Fibroblast of skin of left quadriceps (primary cell): ENCODE measurements at places on chromosomes 13 and 19.

DNA sequence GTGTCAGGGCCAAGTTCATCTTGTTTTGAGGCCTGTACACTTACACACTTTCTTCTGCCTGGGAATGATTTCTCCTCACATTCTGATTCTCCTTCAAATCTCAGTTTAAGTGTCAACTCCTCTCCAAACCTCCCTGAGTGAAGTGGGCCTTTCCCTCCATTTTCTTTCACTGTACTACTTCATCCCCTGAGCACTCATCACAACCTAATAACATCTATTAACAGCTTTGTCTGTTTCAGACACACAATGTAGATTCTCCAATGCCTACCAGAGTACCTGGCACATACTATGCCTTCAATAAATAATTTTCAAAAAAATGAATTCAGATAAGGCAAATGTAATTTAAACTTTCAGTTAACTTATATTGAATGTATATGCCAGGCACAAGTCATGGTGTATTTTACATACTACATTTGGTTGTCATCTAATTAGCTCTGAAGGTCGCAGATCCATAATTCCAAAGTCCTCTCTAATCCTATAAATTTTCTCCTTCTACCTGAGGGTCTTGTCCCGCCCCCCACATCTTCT, 357 bp upstream of the COG6 start:
- DNase-seq, result no peak

DNA sequence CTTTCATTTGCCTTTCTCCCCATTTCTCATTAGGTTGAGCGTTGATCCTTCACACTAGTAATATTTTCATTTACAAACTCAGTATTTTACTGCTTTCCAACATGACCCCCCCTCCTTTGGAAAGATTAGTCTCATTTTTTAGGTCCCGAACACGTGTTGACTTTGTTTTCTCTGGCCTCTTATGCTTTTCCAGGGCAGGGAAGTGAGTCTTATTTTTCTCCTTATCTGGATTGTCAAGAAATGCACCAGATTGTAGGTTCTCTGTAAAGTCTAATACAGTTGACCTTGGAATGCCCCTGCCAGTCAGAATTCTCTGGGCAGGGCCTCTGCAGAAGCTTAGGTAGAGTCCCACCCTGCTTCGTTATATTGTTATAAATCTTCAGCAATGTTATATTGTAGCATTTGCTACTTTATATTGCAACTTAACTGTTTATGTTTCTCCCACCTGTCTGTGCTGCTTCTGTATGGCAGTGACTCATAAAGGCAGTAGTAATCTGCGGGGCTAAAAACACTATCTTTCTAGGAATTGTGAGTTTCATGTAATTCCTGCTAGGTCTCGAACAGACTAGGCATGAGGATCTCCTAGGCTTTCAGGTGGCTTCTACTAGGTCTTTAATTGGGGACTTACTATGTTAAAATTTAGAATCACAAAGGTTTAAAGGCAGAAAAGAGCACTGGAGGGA, 2.0 kb downstream of the TDRD3 start:
- DNase-seq, result no peak

DNA sequence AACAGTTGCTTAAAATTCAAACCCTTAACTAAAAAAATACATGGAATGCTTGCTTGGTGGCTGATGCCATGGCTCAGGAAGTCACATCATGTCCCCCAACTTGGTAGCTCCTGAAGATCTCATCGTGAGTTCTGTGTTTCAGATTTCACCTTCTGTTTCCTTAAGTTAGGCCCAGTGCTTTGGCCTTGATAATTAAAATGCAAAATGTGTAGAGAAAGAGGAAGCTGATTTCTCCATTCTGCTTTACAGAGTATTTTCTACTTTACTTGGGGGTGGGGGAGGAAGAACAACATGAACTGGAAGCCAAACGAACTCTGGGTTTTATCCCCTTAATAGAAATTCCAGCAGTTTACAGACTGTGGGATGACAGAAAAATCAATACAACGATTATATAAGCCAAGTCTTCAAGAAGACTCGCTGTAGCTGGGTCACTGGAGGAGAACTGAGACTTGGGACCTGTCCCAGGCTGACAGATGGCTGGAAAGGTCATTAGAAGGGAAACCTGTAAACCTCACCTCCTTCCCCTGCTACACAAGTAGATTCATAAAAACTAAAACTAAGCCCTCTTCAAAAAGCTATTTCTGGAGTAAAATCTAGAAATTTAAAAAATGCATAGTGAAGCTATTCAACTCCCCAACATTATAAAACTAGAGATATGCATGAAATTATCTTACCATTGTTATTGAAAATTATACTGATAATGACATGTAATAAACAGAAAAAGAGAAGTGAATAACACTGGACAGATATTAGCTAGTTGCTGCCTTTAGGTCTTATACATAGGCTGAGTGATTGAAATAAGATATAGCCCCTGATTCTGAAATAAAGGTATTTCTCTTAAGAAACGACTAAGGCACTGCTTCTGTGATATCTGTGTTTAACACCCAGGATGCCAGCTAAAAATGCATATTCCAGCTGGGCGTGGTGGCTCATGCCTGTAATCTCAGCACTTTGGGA, 22.1 kb upstream of the GGACT start:
- no peak for DNase-seq

GRCh38 chr19:39037194-39037593, 4.8 kb upstream of the FBXO27 start:
- DNase-seq, result no peak

GRCh38 chr19:41621226-41621625, 5.6 kb downstream of the CEACAM4 start:
- no peak for DNase-seq

DNA sequence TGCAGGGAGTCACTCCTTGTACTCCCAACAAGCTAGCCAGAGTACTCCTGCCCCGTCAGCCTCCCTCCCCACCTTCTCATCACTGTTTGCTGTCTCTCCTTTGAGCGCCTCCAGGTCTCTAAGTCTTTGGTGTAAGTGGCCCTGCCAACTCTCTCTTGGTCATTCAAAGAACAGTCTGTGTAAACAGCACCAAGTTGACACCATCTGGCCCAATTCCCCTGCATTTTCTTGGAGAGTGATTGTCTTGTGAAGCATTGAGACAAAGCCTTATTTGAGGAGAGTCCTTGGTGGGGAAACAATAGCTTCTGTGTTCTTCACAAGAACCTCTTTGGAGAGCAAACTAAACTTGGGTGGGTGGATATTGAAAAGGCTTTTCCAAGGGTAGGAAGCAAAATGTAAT, 114.6 kb upstream of the RNF113B start:
- no peak for DNase-seq

GRCh38 chr19:15456871-15457700, 7.3 kb downstream of the RASAL3 start:
- DNase-seq, result no peak

- DNase-seq, result no peak
These were observed 1.5 kb upstream of the WDR18 start for GRCh38 chr19:982567-983170.

DNA sequence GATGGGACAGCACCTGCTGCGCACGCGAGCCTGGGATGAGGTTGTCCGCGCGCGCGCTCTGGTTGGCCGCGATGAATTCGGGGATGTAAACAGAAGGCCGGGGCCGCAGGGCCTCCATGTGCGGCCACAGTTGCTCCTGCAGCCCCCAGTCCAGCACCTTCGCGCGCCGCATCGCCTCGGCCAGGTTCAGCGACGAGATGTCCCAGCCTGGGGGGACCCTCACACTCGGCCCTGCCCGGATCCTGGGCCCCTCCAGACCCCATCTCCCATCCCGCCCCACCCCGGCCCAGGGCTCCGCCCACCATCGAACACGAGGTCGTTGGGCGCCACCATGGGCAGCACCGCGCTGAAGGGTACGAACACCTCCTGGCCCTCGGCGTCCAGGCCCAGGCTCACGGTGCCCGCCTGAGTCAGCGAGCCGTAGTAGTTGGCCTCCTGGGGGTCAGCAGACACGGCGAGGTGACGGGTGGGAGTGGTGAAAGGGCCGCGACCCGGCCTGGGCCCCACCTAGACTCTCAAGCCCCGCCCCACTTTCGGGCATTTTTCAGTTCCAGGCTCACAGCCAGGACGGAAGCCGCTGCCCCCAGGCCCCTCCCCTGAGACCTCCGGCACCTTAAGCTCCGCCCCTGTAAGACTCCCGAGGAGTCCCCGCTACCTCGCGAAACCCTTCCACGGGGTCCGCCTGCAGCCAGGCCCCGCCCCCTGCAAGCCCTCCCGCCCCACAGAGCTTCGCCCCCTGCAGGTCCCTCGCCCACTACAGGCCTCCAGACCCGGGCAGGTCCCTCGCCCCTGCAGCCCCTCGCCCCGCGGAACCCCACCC, 1.1 kb downstream of the ISYNA1 start:
- DNase-seq, result peak; percentile 65

GRCh38 chr19:29040951-29041350, 172.0 kb downstream of the UQCRFS1 start:
- no peak for DNase-seq

GRCh38 chr13:103815619-103816018, 749.4 kb upstream of the SLC10A2 start:
- peak; percentile 9 for DNase-seq

- DNase-seq, result no peak
These were observed 126.7 kb upstream of the MRI1 start for GRCh38 chr19:13637664-13638063.

DNA sequence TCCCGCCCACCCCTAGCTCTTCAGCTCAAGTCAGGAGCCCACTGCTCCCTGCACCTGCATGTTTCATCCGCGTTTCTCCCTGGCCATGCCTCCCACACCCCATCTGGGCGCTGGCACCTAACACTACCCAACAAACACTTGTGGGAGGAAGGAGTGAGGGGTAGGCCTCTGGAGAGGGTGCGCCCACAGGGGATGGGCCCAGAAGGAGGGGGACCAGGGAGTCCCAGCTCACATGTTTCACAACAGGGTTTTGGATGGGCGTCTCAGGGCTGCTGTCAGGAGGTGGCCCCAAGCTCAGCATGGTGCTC, 12.1 kb upstream of the TMEM86B start:
- no peak for DNase-seq

DNA sequence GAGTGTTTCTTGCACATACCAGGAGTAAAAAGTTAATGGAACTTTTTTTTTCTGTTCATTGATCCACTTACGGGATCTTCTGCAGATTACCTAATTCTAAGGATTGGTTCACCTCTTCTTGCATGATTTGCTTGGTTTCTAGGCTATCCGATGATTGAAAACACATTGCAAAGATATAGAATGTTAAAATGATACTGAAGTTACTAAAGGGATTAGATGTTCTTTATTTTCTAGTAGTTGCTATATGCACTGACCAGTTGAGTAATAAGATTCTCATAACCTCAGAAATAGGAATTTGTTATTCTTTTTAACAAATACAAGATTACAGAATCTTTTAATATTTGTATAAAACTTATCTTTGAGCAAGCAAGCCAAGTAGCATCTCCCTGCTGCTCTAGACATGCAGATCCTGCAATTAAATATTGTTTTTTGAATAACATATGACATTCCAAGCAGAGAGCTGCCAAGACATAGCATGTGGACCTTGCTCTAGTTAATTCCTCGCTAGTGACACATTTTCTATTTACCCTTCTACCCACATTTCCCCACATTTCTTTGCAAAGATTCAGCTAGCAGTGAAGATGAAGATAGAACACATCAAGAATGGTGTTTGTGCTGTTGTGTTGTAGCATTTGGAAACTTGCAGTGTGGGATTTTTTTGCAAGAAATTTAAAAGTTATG, 51.7 kb upstream of the RNF113B start:
- peak; percentile 29 for DNase-seq

GRCh38 chr13:74930402-74931165, 551.4 kb downstream of the TBC1D4 start:
- peak; percentile 44 for DNase-seq

DNA sequence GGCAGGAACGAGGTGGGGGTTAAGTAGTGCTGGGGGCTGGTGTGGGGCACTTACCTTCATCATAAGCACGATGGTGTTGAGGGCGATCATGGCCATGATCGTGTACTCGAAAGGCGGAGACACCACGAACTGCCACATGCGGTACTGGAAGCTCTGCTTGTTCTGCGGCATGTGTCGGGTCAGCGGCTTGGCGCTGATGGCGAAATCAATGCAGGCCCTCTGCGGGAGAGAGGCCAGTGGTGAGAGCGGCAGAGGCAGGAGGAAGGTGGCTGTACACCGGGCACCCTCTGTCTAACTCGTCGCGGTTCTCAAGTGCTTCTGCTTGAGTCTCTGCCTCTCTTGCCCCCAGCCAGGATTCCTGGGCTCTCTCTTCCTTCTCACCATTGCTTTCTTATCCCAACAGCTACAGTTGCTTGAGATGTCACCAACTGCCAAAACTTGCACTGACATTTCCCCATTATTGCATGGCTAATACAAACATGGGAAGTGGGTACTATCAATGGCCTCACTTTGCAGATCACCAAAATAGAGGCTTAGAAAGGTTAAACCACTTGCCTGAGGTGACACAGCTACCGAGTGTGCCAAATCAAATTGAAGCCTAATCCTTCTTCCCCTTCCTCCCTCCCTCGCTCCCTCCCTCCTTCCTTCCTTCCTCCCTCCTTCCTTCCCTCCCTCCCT, 105.0 kb downstream of the IER2 start:
- DNase-seq, result no peak

GRCh38 chr19:56476651-56477428, at the start of gene ZNF667:
Gene ZNF667, minus strand, starts transcription at chr19:56477345. Its CDS starts 14,975 bp downstream, at chr19:56462370.
- no peak for DNase-seq

GRCh38 chr13:22024381-22024994, 353.6 kb downstream of the FGF9 start:
- DNase-seq, result no peak

DNA sequence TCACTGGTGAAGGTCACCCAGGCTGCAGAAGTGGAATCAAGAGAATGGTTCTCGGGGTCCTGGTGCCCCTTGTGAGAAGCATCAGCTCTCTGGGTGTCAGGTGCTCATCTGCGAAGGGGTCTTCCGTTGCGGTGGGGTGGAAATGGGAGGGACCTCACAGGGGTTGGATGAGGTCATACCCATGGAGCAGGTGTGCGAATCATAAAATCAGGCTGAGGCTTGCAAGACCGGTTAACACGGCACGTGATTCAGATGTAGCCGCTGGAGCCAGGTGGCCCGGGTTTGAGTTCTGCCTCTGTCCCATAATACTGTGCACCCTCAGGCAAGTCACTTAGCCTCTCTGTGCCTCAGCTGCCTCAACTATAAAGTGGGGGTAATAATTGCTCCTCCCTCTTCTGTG, 3.9 kb upstream of the KLK15 start:
- DNase-seq, result no peak

GRCh38 chr19:16360738-16361137, 36.1 kb downstream of the KLF2 start:
- no peak for DNase-seq

- DNase-seq, result no peak
These were observed 19.5 kb downstream of the CPT1C start for GRCh38 chr19:49710372-49710951.

GRCh38 chr13:59360108-59360507, 803.6 kb downstream of the DIAPH3 start:
- no peak for DNase-seq

DNA sequence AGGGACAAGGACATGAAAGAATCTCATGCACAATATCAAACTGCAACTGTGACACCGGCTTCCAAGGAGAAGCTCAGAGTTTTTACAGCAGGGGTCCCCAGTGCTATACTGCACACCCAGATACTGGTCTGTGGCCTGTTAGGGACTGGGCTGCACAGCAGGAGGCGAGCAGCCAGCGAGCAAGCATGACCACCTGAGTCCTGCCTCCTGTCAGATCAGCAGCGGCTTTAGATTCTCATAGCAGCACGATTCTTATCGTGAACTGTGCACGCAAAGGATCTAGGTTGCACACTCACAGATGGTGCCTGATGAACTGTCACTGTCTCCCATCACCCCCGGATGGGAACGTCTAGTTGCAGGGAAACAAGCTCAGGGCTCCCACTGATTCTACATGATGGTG, 13.1 kb upstream of the CD22 start:
- DNase-seq, result no peak
